Testis (tissue), 5 donors: ENCODE measurements at places on chromosomes 5 and 9. TPM values are rescaled to one million over a fixed set of nuclear protein-coding genes. Genes with fewer than 3 reads are reported as not detected.

DNA sequence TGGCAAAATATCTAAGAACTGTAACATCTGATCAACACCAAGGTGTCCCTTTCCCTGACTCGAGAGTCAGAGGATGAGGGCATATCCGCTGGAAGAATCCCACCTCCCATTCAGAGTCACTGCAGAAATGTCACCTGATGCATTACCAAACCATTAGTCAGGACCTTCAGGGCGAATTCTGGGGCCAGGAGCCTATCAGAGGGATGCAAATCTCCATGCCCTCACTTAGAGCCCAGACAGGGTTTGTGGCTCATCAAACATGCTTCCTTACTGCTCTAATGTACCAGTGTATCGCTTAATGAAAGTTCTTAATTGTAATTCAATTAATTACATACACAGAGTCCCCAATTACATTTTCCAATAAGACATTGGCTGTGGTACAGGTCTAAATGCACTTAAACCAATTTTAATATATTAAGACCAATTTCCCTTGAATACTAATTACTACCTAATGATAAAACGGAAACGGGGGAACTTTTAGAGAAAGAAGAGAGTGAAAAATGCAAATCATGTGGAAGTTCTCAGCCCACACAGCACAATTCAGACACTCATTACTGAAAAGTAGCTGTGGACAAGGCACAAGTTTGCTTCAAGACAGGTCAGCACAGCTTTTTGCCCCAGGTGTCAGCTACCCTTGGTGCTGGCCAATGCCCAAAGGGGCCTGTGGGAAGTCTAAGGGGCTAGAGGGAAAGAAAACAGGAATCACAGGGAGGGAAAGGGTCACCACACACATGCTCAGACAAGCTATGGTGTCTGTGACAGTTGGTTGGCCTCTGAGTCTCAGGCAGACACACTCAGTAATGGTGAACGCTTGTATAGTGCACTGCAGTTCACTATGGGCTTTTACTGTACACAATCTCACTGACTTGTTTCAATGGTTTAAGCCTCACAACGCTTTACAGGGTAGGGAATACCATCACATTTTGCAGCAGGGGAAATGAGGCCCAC is 211.6 kb downstream of the MAPKAP1 start:
- H3K27ac ChIP-seq = no peak overlapping the region
- DNase-seq = no peak
- no peak overlapping the region for H3K4me3 ChIP-seq
- H3K27me3 ChIP-seq = no peaks in the 10 kb centered on the region

KCNN2 gene
- total RNA-seq = 9.7 TPM

CCNG1 gene
- total RNA-seq = 60.5 TPM

PTGES gene
- total RNA-seq = 9.5 TPM

- H3K27ac ChIP-seq = no peak overlapping the region
- peaks cover 8% of the 10 kb centered on the region for H3K4me1 ChIP-seq
- no peak overlapping the region for H3K4me3 ChIP-seq
These were observed 381.4 kb downstream of the GADD45G start for GRCh38 chr9:89986190-89986589.

GRCh38 chr5:81826128-81826527 is 75.2 kb upstream of the SSBP2 start:
- H3K27me3 ChIP-seq = no peaks in the 10 kb centered on the region
- no peak overlapping the region for H3K27ac ChIP-seq
- H3K4me3 ChIP-seq = no peak overlapping the region
- DNase-seq = no peak

GRCh38 chr9:115073456-115073855 is 44.5 kb downstream of the TNC start:
- no peak overlapping the region for H3K4me3 ChIP-seq
- H3K27ac ChIP-seq = no peak overlapping the region
- H3K4me1 ChIP-seq = no peaks in the 10 kb centered on the region
- no peaks in the 10 kb centered on the region for H3K27me3 ChIP-seq
